ELR (cell line): ENCODE measurements at places on chromosomes 5 and 9.

DNA sequence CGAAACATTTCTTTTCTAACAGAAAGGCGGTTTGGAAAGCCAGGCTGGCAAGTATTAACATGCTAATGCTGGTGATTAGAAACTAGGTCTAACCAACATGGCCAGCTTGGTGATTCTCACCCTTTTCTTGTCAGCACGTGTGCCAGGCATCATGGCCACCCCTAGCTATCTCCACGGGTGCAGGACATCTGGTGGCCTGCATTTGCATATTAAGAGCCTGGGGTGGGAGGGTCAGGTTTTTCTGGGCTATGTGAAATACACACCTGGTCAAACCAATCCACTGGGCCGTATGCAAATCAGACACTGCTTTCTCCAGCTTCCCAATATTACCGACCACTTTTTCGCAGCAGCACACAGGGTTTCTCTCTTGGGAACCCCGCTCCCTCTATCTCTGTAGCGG is 612.1 kb downstream of the PTPRD start:
- no peak for DNase-seq

- no peak for DNase-seq
Observed at GRCh38 chr9:88387036-88387551, 1.1 kb upstream of the SPIN1 start.

GRCh38 chr5:61768692-61769281 is 436.7 kb downstream of the ZSWIM6 start:
- DNase-seq, result peak; percentile 62

DNA sequence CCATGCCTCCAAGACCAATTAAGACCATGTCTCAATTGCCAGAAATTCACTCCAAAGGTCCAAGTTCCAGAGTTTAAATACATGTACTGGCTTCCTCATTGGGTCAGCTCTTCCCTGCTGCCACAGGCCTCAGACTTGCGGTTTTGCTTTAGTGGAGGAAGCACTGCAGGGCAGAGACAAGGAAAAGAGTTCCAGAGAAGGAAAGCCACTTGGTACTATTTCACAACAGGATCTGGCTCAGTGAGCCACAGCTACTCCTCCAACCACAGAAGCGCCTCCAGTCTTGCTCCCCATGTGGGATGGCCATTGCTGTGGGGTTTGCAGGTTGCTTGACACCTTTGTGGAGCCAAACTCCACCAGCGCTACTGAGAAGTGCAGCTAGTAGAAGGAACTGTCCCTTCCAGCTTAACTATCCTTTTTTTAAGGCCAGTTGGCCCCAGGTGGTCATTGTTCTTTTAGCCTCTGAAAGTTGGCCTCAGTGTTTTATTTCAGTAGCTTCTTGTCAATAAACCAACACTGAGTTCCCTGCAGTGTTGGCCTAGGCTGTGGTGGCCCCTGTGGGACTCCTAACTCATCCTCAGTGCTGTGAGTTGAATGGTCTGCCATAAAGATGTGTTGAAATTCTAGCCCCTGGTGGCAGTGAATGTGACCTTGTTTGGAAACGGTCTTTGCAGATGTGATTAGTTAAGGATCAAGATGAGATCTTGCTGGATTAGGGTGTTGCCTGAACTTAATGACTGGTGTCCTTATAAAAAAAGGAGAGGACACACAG is 93.7 kb upstream of the DAP start:
- no peak for DNase-seq

GRCh38 chr9:136939996-136940525 is 4.5 kb downstream of the FBXW5 start:
- no peak for DNase-seq

GRCh38 chr5:74015716-74016115 is 389.7 kb downstream of the ARHGEF28 start:
- no peak for DNase-seq

DNA sequence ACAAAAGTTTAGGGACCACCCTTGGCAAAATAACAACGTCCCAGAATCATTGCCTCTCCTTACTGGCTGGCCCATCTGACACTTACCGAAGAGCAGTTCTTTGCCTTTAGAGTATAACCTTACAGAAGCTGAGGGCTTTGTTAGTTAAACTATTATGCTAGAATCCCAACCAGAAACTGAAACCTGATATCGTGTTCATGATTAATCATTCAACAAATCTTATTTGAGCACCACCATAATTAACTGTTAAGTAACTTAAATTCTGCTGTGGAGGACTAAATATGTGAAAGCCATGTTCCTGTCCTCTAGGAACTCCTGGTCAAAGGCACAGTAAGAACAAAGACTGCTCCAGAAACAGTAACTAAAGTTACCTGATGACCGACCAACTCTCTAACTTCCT is 104.9 kb downstream of the ARL15 start:
- no peak for DNase-seq

- no peak for DNase-seq
Observed at GRCh38 chr5:180717989-180718388, 21.9 kb downstream of the OR2Y1 start.

GRCh38 chr9:129404621-129405020 is 216.3 kb downstream of the C9orf50 start:
- DNase-seq, result no peak

- DNase-seq, result no peak
Observed at GRCh38 chr5:91532281-91532680, 149.2 kb upstream of the ARRDC3 start.

GRCh38 chr9:37943345-37944265 is 39.7 kb upstream of the SLC25A51 start:
- peak; percentile 93 for DNase-seq

GRCh38 chr5:16497546-16497945 is 31.9 kb upstream of the ZNF622 start:
- DNase-seq, result no peak

DNA sequence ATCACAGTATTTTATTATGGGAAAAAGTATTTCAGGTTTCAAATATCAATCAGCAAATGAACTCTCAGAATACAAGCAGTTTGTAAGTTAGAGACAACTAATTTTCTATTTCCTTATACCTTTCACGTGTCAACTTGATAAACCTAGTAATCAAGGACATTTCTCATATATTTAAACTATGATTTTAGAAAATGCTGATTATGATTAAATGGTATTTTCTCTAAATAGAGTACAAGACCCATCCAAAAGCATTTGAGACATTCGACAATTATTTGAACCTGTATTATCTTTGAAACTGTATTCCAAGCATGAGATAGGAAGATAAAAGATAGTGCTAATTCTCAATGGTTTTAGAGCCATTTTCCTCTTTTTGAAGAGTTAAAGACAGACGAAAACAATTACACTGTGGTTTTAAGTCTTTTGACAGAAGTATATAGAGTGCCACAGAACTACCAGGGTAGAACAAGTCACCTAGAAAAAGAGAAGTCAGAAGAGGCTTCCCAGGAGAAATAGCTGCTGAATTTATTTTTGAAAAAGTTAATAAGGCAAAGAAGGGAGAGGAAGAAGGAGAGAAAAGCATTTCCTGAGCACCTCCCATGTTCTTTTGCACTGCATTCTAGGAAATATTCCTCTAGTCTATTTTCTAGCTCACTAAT is 5.6 kb downstream of the MEIKIN start:
- DNase-seq, result no peak

GRCh38 chr5:36593867-36594266 is 12.5 kb upstream of the SLC1A3 start:
- DNase-seq, result no peak

GRCh38 chr9:98135558-98135934 is 16.5 kb upstream of the TRIM14 start:
- no peak for DNase-seq

DNA sequence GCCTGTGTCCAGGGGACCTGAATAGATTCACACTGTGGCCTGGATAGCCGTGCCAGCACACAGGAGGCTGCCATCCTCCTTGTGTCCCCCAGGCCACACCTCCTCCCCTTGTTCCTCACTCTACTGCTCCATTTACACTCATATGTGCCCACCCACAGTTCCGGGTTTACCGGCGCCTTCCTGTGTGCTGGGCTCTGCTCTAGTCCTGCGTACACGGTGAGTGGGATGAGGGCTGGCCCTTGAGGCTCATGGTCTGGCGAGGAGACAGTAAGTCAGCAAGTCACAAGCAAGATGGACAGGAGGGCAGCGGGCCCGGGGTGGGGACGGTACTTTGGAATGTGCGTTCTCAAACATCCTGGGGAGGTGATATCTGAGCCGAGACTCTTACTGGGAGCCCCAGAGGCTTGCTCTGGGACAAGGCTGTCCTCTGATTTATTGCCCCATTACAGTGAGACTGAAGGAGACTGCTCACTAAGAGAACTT is 32.4 kb upstream of the NXNL2 start:
- no peak for DNase-seq

DNA sequence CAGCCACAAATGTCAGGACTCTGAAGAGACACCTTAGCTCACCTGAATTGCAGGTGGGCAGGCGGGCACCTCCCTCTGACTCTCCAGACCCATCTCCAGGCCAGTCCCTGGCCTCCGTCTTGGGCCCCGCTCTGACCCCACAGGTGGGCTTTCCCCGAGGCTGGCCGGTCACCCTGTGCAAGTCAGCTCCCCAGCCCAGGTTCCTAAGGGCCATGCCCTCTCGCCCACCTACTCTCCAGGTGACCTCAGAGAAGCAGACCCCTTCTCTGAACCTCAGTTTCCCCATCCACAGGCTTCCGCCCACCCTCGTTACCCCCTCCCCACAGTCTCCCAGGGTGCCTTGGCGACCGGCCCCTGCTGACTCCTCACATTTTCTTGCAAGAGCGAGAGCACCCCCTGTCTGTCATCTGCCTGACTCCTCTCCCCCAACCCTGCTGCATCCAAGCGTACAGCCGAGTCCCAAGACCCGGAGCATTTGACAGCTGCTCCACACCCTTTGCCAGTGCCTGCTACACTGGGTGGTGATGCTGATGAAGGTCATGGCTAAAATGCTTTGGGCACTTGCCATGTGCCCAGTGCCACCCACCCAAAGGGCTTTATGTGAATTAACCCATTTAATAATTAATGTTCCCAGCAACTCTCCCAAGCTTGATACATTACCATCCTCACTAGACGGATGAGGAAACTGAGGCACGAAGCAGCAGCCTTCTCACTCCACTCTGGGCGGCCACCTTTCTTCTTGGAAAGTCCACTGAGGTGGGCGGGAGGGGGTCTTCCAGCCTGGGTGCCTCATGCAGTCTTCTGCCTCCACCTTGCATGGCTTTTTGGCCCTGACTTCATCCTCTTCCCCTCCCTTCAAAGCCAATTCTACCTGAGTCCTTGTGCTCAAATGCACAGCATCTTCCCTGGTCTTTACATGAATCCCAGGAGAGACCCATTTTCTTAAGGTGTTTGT is 51.1 kb upstream of the ORM1 start:
- peak; percentile 43 for DNase-seq

GRCh38 chr5:124401476-124402143 is 344.8 kb downstream of the ZNF608 start:
- no peak for DNase-seq

DNA sequence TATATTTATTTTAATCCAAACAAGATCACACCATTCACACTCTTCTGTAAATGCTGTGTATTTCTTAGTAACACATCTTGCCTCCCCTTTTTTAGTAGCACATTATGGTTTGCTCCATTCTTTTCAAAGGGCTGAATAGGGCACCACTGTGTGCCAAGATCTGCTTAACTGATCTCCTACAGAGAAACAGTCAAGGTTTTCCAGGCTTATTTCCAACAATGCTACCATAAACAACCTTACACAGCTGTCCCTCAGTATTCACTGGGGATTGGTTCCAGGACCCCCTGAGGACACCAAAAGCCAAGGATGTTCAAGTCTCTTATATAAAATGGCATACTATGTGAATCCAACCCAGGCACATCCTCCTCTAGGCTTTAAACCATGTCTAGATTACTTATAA is 16.5 kb downstream of the GOLM1 start:
- no peak for DNase-seq

- DNase-seq, result no peak
Observed at GRCh38 chr5:153459051-153459743, 31.3 kb upstream of the GRIA1 start.

DNA sequence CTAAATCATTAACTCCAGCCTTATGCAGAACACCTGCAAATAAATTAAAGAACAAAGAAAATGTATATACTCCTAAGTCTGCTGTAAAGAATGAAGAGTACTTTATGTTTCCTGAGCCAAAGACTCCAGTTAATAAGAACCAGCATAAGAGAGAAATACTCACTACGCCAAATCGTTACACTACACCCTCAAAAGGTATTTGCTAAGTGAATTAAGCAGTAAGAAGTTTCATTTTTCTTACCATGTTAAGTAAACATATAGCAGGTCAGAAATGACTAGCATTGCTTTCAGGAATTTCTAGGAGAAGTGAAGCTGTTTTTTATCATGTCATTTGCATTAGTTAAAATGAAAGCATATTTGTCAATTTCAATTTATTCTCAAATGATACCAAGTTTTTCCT is 92.7 kb downstream of the MELK start:
- DNase-seq, result no peak

- no peak for DNase-seq
Observed at GRCh38 chr5:1460054-1460682, 14.9 kb upstream of the SLC6A3 start.

GRCh38 chr5:130871346-130872086 is 293.5 kb downstream of the HINT1 start:
- DNase-seq, result peak; percentile 47

DNA sequence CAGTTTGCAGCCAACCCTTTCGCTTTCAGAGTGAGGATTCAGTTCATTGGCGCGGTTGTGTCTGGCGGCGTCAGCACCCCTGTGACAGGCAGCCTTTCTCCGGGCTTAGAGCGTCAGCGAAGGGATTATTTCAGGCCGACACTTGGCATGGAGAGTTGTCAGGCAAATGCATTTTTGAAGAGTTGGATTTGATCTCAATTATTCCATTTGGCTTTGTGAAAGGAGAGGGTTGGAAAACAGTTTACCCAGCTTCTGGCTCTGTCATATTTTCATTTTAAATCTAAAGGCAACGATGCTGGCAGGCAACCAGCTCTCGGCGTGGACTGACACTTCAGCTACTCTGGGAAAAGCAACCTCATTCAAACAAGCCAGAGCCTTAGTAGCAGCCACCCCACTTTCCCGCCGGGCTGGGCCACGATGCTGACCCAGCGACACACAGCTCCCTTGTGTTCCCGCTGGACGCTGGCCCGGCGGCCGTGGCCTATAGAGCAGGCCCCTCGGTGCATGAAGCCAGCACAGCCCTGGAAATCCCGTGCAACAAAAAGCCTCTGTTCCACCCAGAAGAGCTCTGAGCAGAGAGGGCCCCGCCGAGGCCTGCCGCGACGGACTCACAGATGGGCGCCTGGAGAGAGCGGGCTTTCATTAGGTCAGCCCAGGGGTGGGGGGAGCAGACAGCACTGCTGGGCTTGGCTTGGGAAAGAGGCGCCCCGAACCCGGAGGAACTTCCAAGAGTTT is 28.9 kb upstream of the LPCAT1 start:
- DNase-seq, result no peak

- peak; percentile 80 for DNase-seq
Observed at GRCh38 chr5:146447734-146448380, 724 bp downstream of the TCERG1 start.
